ENCODE measurements at places on chromosomes 4 and X.

DNA sequence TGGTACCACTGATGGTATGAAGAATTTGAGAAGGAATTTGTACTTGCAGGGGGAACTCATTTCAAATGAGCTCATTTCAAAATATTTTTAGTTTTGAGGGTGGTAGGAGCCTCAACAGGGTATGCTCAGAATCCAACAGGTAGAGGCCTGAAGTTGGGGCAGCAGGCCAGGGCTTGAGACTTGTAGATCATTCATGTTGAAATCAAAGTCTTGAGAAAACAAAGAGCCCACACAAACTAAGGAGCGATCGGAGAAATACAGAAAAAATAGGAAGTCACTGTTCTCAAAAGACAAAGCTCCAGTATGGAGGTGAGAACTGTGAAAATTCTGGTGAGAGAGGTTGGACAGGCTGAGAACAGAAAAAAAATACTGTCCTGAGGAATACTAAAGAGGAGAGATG lies 979 bp upstream of the SLC9A6 start:
- DNase-seq, result no peak

- no peak for DNase-seq
Measured at GRCh38 chr4:108940149-108940548, 177.3 kb upstream of the ETNPPL start.

DNA sequence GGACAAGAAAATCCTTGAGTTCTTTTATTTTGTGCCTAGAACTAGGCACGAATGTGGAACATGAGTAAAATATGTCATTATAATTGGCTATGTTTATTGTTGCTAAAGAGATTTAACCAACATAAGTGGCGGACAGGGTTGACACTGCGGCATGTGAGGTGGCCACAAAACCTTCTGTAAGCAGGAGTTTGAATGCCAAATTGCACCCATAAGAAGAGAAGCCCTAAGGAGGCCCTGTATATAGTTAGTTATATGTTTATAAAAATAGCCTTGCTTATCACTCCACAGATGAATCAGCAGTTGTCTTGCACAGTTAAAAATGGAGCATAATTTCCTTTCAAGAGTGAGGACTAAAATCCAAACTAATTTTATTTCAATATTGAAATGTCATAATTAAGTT lies 336.1 kb downstream of the GBA3 start:
- no peak for DNase-seq

DNA sequence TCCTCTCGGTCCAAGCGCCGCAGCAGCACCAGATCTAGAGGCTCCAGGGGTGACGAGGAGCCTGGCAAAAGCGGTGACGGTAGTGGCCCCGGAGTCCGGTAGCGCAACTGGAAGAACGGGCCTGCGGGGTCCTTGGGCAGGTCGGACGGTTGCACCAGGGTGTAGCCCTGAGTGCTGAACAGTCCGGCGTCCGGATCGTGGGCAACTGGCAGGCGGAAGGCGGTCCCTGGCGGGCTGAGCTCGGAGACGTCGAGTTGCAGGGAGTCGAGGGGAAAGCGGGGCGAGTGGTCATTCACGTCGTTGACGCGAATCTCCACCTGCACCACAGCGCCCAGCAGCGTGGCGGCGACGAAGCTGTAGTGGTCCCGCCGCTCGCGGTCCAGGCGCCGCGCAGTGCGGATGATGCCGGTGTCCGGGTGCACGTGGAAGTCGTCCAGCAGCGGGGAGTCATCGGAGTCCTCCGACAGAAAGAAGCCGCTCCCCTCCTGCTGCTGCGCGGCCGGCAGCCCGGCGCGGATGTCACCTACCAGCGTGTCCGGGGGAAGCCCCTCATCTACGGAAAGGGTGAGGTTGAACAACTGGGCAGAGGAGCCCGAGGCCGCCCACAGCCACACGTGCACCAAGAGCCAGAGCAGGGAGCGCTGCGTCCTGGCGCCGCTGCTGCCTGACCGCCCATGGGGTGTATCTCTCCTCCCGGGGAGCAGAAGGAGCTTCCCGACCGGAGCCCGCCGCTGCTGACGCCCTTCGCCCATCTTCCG lies 837 bp downstream of the DCHS2 start:
- no peak for DNase-seq

DNA sequence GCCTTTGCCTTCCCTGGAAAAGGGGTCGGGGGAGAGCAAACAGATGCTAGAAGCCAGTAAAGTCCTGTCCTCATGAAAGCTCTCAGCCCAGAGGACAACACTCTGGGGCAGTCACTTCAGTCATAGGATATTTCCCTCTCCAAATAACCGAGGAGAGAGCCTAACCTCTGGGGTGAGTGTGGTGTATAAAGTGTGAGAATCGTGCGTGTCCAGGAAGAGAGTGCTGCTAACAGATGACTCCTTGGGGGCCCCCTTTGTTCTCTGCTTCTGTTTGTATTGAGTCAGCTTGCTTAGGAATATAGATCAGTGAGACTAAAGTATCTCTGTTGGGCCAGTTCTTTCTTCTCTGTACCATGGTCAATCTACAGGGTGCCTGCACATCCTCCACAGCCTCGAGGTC lies 247.2 kb downstream of the PALLD start:
- DNase-seq, result no peak
